BE2C (cell line): ENCODE measurements at places on chromosomes 7 and 10.

GRCh38 chr10:59563531-59563930 is 146.1 kb downstream of the SLC16A9 start:
- no peak for DNase-seq

- DNase-seq, result no peak
Measured at GRCh38 chr10:6045878-6046772, 16.0 kb downstream of the IL2RA start.

GRCh38 chr10:37236093-37236492 is 110.7 kb downstream of the ANKRD30A start:
- DNase-seq, result no peak

- no peak for DNase-seq
Measured at GRCh38 chr10:89421018-89421476, 6.7 kb downstream of the IFIT5 start.

DNA sequence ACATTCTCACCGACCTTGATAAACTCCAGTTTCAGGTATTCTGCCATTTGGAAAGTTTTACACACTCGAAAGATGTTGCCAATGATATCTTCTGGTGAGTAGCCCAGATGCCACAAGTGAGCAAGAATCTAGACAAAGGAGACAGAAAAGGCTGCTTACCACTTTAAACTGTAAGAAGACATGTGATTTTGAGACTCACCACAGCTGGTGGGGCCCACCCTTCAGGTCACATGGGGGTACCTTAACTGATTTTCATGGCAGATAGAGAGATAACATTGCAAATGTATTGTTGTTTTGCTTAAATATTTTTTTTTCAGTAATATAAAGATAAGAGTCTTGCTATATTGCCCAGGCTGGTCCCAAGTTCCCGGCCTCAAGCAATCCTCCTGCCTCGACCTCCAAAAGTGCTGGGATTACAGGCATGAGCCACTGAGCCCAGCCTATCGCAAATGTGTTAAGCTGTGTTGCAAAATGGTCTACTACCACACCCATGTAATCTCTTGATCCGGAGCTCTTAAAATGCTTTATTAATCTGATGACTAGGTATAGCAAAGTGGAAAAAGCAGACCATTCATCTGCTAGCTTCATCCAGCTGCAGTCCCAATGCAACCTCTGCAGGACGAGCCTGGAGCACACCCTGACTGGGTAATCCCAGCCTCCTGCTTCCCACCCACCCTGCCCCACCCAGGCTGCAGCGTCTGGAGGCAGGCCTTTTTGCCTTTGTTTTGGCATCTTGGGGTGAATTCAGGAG is 18.5 kb downstream of the RFC2 start:
- no peak for DNase-seq

GRCh38 chr10:118633786-118634185 is 38.3 kb upstream of the PRLHR start:
- no peak for DNase-seq

DNA sequence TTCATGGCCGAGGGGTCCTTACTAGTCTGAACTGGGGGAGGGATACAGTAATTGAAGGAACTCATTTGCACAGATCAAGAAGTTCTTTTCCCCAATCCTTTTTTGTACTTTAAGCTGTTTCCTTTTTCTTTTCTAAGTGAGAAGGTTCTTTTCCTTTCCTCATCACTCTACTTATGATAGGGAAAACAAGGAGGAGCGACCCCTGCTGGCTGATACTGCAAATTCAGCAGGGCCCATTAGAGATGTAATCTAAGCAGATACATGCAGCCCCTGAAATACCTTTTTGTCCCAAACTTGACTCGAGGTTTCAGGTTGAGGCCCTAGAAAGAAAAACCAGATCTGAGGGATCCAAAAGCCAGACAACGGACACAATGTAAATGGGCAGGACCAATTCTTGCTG is 305.5 kb downstream of the DNAJB9 start:
- DNase-seq, result peak; percentile 20

DNA sequence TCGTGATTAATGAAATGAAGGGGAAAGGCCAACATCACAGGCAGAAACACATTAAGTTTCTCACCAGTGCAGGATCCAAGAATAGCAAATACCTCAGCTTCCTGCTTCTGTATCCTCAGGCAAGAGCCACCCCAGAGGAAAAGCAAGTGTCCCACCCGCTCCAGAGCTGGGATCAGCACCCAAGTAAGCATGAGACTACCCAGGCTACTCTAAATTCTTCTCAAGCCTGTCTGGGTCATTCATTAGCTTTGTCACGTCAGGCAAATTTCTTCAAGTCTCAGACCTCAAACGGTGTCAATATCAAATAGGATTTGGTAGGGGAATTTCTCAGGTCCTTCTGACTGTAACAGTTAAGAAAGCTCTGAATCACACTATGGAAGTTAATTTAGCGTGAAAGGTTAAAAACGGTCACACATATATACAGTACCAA is 59.0 kb downstream of the GNA12 start:
- no peak for DNase-seq

DNA sequence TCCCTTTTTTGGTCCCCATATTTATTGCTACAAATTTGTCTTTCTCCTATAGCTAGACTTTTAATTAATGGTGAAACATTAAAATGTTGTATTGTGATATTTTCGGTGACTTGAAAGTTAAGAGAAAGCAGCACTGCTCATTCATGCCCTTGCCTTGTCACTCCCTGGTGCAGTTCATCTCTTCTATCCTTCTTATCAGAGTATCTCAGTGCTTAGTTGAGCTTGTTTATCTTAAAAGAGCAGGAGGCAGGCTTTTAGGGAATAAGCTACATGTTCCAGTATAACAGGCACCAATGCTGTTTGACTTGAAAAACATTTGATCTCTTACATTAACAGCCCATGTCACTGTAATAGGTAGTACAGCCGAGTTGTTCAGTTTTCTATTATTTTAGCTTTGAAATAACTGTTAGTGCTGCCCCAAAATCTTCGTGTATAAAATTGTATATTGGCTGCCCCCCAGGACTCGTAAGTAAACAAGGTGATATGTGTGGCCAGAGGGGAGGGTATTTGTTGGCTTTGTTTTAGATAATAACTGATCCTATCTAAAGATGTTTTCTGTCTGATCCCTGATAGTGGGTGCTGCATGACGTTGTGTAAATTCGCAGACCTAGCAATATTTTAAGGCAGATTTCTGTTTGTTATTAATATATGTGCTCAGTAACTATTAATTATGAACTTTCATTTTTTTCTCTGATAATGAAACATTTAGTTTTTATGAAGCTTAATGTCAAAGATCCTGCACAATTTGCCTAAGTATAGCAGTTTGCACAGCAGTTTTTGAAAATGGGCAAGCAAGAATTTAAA is 96.5 kb downstream of the BTRC start:
- DNase-seq, result no peak

- DNase-seq, result no peak
Measured at GRCh38 chr10:127198721-127199120, 2.3 kb upstream of the INSYN2A start.
